Neural crest cell (in vitro differentiated cells): ENCODE measurements at places on chromosomes 2 and 18.

DNA sequence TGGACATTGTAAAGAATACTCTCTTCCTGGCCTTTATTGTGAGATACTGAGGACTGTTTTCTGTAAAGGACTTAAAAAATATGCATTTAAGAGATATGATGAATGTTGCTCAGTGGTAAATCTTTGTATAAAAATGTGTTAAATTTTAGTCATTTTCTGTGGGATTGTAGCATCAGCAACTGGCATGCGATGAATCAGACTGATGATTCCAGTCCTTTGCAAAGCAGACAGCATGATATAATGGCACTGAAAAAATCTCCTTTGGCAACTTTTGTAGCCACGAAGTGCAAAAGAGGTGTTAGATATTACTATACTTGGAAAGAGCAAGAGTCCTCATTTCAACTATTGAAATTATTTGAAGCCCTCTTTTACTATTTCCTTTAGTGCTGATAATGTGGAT lies 678.7 kb downstream of the PLCL1 start:
- DNase-seq, result no peak

GRCh38 chr18:32930695-32931301 lies 158.0 kb upstream of the KLHL14 start:
- DNase-seq, result no peak

DNA sequence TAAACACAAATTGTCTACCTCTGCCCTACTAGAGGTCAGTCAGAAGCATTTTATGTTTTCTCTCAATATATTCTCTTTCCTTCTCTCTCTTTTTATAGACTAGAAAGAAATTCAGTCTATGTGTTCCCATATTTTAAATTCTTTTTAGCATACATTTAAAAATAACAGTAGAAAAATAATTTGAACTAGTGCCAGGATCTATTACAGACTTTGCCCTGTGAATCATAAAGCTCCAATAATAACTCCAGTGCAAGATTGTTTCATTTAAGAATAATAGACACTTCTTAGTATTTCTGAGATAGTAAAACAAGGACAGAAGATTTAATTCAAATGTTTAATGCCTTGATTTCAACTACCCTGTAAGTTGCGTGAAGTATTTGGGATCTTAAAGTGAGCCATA lies 60.1 kb downstream of the ITGB6 start:
- no peak for DNase-seq

GRCh38 chr2:234241656-234242458 lies 191.4 kb downstream of the SPP2 start:
- DNase-seq, result no peak

GRCh38 chr2:142980246-142981068 lies 103.0 kb downstream of the KYNU start:
- no peak for DNase-seq

- DNase-seq, result no peak
Measured at GRCh38 chr2:193527146-193527545, 1332.4 kb upstream of the TMEFF2 start.

- no peak for DNase-seq
Measured at GRCh38 chr2:145760781-145761649, 1241.1 kb upstream of the ZEB2 start.

GRCh38 chr18:47087676-47088075 lies 52.3 kb upstream of the ELOA2 start:
- DNase-seq, result no peak
